Pulmonary artery endothelial cell (primary cell): ENCODE measurements at places on chromosomes 1 and 21.

DNA sequence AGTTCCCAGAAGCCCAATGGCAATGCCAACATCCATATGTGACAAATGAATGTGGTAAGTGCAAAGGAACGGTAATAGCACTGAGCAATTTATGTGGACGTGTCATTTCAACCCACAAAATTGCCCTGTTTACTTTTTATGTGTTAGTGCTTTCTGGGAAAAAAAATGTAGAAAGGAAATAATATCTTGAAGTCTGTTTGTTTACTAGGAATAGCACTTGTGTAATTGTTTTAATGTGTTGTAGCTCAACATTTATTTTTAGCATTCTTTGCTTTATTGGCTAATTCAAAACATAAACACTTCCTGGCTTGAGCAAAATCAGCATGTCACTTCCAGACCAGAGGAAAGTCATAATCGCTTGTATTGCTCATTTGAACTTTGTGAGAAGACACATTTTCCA is 224.8 kb upstream of the KCNK2 start:
- no peak for DNase-seq

GRCh38 chr1:199920635-199921034 is 106.9 kb upstream of the NR5A2 start:
- DNase-seq = no peak

GRCh38 chr1:212465311-212465710 is 32.6 kb downstream of the NENF start:
- DNase-seq = no peak

GRCh38 chr1:206727981-206728696 is 42.4 kb upstream of the IL19 start:
- DNase-seq = no peak

DNA sequence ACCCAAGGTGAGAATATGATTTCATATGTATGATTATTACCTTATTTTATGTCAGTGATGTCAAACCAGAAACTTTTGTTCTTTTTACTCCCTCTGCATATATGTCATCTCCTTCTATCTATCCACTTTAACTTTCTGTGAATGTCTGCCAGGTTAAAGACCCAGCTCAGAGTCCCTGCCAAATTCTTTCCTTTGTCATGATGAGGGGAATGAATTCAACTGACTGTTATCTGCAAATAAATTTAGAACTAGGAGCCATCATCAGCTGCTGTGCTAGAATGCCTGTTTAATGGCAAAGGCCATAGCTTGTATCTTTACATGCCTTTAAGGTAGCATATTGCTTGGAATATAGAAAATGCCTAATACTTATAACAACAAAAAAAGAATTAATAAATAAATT is 815.6 kb upstream of the NEGR1 start:
- DNase-seq = no peak
